ENCODE measurements at places on chromosomes 12 and 14.

DNA sequence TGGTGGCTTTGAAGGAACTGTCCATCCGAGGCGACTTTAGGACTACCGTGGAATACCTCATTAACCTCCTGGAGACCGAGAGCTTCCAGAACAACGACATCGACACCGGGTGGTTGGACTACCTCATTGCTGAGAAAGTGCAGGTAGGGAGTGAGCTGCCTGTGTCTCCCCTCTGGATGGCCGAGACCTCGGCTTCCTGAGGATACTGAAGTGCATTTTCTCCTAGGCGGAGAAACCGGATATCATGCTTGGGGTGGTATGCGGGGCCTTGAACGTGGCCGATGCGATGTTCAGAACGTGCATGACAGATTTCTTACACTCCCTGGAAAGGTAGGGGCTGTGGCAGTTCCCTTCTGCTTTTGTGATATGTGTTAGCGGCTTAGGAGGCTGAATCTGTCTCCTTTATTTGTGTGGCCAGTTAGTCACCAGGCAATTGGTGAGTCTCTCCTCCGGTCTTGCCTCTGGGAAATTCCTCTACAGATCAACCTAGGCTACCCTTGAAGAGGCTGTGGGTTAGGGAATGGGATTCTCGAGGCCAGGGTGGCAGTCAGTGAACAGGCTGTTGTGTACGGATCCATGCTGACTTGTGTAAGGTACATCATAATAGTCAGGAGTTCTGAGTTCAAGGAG is 75.3 kb downstream of the ACACB start:
- no peak for DNase-seq

DNA sequence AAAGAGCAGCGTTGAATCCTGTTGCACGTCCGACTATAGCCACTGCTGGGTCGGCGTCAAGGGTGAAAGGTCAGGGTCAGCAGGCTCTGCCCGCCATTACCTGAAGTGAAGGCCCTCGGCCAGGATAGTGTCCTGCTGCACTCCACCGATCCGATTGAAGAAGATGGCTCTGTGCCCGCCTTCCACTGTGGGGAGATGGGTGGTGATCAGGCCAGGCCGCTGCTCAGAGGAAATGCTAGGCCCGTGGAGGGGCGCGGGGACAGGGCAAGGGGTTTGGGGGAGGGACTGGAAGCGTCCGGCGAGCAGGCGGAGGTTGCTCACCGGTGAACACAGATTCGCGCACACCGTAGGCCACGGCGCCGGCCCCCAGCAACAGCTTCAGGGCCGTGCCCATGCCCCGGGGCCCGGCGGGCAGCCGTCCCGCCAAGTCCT is 352 bp downstream of the PHB2 start:
- no peak for DNase-seq

- no peak for DNase-seq
These were observed 16.5 kb downstream of the FAM186B start for GRCh38 chr12:49588721-49589516.

GRCh38 chr14:91170504-91171121 is 56.7 kb downstream of the DGLUCY start:
- no peak for DNase-seq

- no peak for DNase-seq
These were observed 238.8 kb upstream of the RGS6 start for GRCh38 chr14:71693381-71693780.
